ENCODE measurements at places on chromosomes 4 and X. TPM values are rescaled to one million over a fixed set of nuclear protein-coding genes. Genes with fewer than 3 reads are reported as not detected.

The COL25A1 gene
- total RNA-seq: 0.16 TPM

The MAML3 gene
- total RNA-seq: 1.8 TPM

The RNF175 gene
- not detected for total RNA-seq

The GPC3 gene
- total RNA-seq: 5.7 TPM

The MAGEA1 gene
- total RNA-seq: not detected

The SPACA5 gene
- total RNA-seq: not detected

The CHRDL1 gene
- total RNA-seq: 0.89 TPM

The TEX13C gene
- total RNA-seq: not detected

The TASL gene
- total RNA-seq: not detected

The MGAT4D gene
- not detected for total RNA-seq

The GPR50 gene
- total RNA-seq: not detected

The BBS7 gene
- 18.8 TPM for total RNA-seq
